ENCODE measurements at places on chromosomes 11 and 22.

DNA sequence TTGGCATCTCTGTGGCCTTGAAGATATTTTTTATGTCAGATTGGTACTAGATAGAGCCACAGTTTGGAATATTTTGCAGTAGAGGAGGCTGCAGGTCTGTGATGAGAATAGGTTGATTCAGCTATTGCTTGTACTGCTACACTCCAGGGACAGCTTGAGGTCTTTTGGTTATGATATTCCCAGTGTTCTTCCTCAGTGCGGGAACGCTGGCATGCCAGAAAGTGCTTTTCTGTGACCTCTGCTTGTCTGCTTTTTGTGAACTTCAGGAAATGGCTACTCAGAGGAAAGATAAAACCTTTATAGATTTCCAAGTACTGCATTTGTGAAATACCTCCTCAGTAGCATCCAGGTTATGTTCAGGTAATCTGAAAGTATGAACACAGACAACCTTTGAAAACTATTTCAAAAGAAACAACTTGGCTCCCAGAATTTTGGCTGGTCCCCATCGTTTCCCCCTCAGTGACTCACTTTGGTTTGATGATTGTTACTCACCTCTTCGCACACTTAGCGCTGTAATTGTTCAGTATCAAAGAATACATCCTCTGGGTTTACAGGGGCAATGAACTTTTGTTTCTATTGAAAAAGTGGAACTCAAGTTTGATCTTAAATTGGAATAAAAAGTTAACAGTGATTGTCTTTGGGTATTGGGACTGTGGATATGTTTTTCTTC is 191.4 kb downstream of the HIPK3 start:
- peaks cover 4% of the 10 kb centered on the region for H3K36me3 ChIP-seq
- no peaks in the 10 kb centered on the region for H3K4me1 ChIP-seq
- H3K27ac ChIP-seq, result no peak overlapping the region
- no peak overlapping the region for H3K4me3 ChIP-seq
- peaks cover 41% of the 10 kb centered on the region for H3K27me3 ChIP-seq

- H3K36me3 ChIP-seq, result no peaks in the 10 kb centered on the region
- H3K27me3 ChIP-seq, result no peaks in the 10 kb centered on the region
- no peaks in the 10 kb centered on the region for H3K4me1 ChIP-seq
Measured at GRCh38 chr11:100712583-100712982, 25.5 kb downstream of the ARHGAP42 start.

DNA sequence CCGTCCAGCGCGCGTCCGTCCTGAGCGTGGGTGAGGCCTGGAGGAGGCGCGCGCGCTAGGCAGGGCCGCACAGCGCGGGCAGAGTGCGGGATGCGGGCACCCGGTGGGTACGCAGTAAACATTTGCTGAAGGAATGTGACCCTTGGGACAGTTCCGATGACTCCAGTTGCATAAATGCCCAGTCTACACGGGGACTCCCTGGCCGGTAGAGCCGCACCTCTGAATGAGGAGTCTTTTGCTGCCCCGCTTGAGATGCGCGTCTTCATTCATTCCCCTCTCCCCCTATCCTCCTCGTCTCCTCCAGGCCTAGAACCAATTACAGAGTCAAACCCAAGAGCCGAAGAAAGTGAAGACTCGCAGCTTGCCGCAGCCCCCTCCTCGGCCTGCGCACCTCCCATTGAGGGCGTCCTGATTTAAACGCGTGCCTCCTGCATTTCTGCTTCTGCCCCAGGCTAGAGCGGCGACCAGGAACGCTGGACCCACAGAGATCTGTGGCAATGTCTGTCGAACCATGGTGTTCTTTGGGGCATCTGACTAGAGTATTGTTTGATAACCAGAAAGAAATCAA is 729 bp upstream of the CHKB start:
- H3K36me3 ChIP-seq, result no peaks in the 10 kb centered on the region
- H3K4me3 ChIP-seq, result peak overlapping the region; percentile 95
- peak overlapping the region; percentile 75 for H3K27ac ChIP-seq
- H3K27me3 ChIP-seq, result no peaks in the 10 kb centered on the region
- H3K4me1 ChIP-seq, result peaks cover 12% of the 10 kb centered on the region
- DNase-seq, result no peak

GRCh38 chr11:2450321-2451041 is 5.7 kb downstream of the KCNQ1 start:
- DNase-seq, result no peak
- H3K36me3 ChIP-seq, result no peaks in the 10 kb centered on the region
- peaks cover 10% of the 10 kb centered on the region for H3K4me1 ChIP-seq
- no peak overlapping the region for H3K27ac ChIP-seq
- no peak overlapping the region for H3K4me3 ChIP-seq
- no peaks in the 10 kb centered on the region for H3K27me3 ChIP-seq

- H3K36me3 ChIP-seq, result no peaks in the 10 kb centered on the region
- no peaks in the 10 kb centered on the region for H3K4me1 ChIP-seq
- H3K27me3 ChIP-seq, result no peaks in the 10 kb centered on the region
- no peak overlapping the region for H3K27ac ChIP-seq
Measured at GRCh38 chr11:64119700-64120099, 46.2 kb downstream of the MACROD1 start.

GRCh38 chr11:130301002-130301401 is 13.7 kb downstream of the ZBTB44 start:
- peaks cover 41% of the 10 kb centered on the region for H3K4me1 ChIP-seq
- H3K4me3 ChIP-seq, result no peak overlapping the region
- H3K27me3 ChIP-seq, result no peaks in the 10 kb centered on the region
- peak overlapping the region; percentile 70 for H3K27ac ChIP-seq

DNA sequence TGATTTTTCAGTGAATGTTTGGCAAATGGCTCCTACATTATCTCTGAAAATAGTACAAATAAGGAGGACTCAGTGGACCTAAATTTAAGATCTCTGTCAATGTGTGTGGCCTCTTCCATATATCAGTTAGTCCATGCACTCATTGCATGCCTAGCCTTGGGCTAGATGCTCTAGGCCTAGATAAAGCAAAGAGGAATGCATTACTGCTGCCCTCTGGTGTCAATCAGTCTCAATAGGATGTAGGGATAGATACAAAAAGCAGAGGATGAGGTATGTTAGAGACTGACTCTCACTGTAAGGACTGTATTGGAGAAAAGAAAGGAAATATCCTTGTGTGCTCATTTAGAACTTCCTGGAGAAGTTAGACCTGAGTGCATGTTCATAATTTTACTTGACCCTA is 42.0 kb downstream of the MS4A2 start:
- DNase-seq, result no peak
- H3K4me3 ChIP-seq, result no peak overlapping the region
- peaks cover 13% of the 10 kb centered on the region for H3K27me3 ChIP-seq
- H3K27ac ChIP-seq, result no peak overlapping the region

DNA sequence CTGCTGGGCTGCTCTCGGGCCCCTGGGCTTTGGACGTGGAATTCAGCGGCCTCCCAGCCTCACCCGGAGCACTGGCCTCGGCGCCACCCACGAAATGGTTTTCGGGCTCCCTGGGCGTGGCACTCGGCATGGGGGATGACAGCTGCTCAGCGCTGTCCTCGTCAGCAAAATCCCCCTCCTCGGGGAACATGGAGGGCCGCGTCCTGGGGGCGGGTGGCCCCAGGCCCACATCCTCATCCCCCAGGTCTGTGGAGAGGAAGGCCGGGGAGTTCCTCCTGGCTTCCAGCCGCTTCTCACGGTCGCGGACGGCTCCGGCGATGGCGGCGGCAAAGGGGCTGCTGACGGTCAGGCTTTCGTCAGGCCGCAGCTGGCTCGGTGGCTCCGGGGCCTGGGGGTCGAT is 88.4 kb downstream of the CTTN start:
- H3K4me3 ChIP-seq, result no peak overlapping the region
- H3K27me3 ChIP-seq, result peaks cover 10% of the 10 kb centered on the region
- no peaks in the 10 kb centered on the region for H3K36me3 ChIP-seq
- no peak overlapping the region for H3K27ac ChIP-seq

DNA sequence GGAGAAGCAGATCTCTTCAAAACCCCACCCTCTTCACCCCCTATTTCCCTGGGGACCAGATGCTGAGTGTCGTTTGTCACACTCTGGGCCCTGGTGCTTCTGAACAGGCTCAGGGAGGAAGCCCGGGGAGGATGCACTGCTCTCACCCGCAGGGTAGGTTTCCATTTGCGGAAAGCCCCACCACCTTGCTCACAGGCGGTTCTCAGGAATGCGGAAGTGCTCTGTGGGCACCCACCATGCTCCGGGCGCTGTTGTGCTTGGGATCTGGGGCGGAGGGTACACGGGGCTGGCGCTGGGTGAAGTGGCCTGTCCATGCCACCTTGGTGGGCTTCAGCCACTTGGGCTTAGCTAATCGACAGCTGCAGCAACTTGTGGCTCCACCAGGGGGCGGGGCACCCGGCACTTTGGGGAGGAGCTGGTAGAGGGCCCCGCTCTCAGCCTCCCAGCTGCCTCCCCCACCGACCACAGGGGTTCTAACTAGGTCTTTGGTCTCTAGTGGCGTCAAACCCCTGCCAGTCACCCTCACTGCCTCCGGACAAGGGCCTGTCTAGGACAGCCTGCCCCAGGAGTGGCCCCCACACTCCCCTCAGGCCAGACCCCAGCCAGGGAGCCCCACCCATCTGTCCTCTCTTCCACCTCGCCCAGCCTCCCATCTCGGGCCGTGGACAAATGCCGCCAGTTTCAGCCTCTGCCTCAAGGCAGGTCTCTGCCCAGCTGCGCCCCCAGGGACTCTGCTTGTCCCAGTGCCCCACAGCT is 7.4 kb downstream of the NDUFV1 start:
- peak overlapping the region; percentile 81 for H3K4me3 ChIP-seq
- no peaks in the 10 kb centered on the region for H3K27me3 ChIP-seq
- no peaks in the 10 kb centered on the region for H3K36me3 ChIP-seq

DNA sequence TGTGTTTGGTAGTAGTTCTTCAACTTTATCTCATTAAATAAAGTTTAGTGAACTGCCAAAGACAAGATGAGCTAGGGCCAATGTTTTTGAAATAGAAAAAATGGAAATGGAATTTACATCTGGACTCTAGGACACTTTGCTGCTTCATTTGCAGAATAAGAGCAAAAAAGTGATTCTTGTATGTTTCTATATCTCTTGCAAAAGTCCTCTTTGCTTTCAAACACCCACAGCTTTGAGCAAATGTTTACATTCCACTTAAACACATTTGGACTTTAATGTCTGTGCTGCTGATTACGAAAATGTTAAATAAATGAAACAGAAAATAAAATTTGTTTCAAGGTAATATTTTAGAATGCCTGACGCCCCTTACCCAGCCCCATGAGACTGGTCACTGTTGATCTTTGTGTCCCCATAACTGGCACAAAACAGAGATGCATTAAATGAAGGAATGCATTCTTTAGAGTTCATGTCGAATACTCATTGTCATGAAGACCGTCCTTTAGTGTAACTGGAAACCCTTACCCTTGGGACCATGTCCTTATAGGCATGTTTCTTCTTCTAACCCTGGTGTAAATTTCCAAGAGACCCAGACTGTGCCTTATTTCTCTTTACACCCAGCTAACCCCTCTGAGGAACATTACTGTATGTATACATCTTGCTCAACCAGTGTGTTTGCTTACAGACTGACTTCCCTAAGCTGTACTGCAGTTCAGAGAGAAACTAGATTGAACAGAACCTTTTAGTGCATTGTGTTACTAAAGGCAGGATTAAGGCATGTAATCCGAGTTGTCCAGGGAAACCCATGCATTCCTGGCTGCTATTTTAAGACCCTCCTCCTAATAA is 199.7 kb downstream of the NAV2 start:
- no peak for DNase-seq
- no peak overlapping the region for H3K4me3 ChIP-seq
- H3K27ac ChIP-seq, result no peak overlapping the region
- H3K27me3 ChIP-seq, result peaks cover 23% of the 10 kb centered on the region
- H3K36me3 ChIP-seq, result peaks cover 2% of the 10 kb centered on the region

- no peak for DNase-seq
- no peak overlapping the region for H3K4me3 ChIP-seq
Measured at GRCh38 chr11:126485986-126486635, 130.6 kb downstream of the ST3GAL4 start.

DNA sequence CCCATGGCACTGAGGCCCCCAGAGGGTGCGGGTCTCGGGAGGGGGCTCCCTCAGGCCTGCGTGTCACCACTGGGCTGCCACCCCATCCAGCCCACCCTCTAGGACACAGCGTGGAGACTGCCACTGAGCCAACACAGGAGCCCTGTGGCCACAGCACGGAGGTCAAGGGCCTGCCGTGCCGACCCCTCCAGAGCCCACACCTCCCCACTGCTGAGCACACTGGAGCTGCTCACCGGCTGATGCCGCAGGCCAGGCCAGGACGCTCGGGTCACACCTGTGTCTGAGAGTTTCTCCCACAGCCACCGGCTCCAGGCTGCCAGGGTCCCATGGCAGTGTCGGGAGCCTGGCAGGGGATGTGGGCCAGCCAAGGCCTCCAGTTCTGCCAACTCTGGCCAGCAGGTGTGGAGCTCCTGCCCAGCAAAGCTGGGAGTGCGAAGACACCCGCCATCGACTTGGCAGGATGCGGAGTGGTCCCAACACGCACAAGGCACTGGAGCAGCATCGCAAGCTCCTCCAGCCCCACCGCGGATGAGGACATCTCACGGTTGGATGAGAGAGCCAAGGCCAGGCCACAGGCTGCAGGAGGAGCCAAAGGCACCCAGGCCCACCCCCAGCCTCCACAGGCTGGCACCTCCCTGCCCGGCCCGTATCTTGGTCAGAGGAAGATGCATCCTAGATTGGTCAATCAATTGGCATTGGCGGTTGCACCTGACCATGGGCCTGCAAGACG is 187.1 kb downstream of the BRD1 start:
- DNase-seq, result no peak
- no peak overlapping the region for H3K4me3 ChIP-seq
- H3K4me1 ChIP-seq, result peaks cover 14% of the 10 kb centered on the region
- H3K27ac ChIP-seq, result peak overlapping the region; percentile 24
- H3K27me3 ChIP-seq, result no peaks in the 10 kb centered on the region

DNA sequence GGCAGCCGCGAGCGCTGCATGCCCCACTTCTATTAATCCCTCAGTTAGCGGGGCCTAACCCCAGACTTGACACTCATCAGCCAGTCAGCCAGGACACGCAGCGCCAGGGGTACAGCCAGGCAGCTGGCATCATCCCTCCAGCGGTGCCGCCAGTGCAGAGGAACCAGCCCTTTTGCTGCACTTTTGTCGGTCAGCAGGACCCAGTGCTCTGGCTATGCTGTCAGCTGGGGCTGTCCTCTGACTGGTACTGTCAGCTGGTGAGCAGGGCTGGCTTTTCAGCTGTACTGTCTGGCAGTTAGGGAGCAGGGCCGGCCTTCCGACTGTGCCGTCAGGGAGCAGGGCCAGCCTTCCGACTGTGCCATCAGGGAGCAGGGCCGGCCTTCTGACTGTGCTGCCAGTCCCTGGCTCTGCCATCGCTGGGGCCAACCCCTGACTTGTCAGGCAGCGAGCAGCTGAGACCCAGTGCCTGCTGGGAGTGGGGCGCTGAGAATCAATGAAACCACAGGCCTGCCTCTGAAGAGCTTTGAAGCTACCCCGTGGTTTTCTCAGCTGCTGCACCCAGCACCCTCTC is 115.4 kb downstream of the KIAA1671 start:
- H3K27ac ChIP-seq, result peak overlapping the region; percentile 99
- peaks cover 56% of the 10 kb centered on the region for H3K4me1 ChIP-seq
- H3K27me3 ChIP-seq, result no peaks in the 10 kb centered on the region

GRCh38 chr11:70505761-70506657 is 107.7 kb downstream of the CTTN start:
- DNase-seq, result peak; percentile 6
- H3K36me3 ChIP-seq, result no peaks in the 10 kb centered on the region
- H3K27ac ChIP-seq, result no peak overlapping the region
- H3K4me1 ChIP-seq, result peaks cover 2% of the 10 kb centered on the region
- no peak overlapping the region for H3K4me3 ChIP-seq

Measured in T-helper 17 cell (primary cell).